ENCODE measurements at places on chromosomes 13 and 19.

DNA sequence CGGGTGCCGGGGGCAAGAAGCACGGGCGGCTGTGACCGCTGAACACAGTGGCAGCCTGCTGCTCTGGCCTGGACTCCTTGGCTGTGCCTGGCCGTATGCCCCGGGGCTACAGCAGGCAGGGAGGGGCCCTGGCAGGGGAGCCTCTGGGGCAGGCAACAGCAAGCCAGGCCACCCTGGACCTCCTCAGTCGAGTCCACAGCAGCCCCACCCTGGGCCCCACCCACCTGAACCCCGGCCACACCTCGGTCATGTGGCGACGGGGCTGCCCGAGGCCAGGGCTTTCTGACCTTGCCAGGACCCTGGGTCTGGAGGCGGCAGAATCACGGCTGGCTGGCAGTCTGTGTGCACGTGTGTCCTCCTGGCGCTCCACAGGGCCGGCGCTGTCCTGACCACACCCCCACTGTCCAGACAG is 8.7 kb downstream of the CILP2 start:
- no peak for DNase-seq

DNA sequence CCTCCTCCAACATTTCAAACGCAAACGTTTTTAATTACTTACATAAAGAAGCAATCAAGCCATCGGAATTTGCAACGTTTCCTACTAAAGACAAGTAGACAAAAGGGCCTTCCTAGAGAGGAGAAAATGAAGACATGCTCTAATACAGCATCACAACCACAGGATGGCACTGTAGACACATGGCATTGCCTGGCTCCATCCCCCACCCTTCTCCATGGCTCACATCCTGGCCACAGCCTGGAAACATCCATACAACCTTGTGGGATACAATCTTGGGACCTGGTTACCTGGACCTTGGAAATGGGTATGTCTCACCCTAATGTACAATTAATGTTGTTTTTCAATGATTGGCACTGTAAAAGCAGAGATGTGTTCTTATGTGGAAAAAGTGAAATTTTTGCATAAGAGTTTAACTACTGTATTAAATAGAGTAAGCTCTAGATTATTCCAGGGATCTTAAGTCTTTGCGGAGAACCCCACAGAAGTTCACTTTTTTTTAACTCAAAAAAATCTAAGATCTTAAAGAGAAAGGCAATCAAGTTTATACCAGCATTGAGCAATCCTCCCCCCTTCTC is 21.5 kb downstream of the EBPL start:
- DNase-seq: peak; percentile 5

DNA sequence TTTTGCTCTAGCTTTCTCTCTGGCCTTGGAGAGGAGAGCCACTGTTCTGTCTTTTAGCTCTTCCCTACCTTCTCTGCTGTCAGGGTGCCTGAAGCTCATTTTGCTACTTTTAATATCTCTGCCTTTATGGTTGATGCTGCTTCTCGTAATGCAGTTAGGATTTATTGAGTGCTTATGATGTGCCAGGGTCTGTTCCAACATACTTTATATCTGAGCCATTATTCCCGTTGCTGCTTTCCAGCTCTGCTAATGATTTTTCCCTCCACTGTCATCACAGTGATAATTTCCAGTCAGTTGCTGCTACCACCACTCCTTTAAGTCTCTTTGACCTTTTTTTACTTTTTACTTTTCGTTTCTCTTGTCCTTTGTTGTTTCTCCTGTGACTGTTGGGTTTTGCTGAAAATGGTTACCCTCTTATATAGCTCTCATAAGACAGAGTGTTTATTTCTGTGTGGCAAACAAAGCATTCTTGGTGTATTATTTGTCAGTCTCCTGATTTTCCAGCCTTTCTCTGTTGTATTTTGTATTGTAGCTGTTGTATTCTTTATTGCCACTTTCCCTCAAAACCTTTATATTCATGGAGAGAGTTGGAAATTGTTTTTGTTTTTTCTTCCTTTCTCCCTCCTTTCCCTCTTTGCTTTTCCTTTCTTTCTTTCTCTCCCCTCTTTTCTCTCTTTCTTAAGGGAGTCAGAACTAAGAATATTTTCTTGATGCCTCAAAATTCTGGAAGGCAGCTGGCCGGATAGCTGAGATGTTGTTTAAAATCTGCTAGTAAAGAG is 37.4 kb downstream of the COG6 start:
- DNase-seq: no peak

DNA sequence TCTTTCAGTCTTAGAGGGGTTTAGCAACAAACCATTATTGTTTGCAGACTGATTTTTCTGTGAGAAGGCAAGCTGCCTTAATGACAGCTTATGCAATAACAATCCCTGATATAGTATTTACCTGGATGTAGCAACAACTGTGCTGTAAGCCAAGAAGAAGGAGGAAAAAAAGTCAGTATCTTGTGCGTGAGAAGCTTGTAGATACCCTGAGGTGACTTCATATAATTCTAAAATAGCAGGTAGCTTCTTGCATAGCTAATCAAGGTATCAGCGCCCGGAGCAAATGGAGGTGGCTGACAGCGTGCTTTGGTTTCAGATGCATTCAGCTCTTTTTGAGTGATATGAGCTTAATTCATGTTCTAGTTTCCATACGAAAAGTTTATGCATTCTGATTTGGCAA is 309.8 kb downstream of the KLF5 start:
- no peak for DNase-seq

- no peak for DNase-seq
Measured at GRCh38 chr19:13401388-13401787, 104.9 kb downstream of the CACNA1A start.
